Stimulated activated CD8-positive, alpha-beta memory T cell treated with anti-CD3 and anti-CD28 coated beads, Interleukin-15, amount 100 ng/mL, for 48 hours (primary cell): ENCODE measurements at places on chromosomes 6 and 20.

DNA sequence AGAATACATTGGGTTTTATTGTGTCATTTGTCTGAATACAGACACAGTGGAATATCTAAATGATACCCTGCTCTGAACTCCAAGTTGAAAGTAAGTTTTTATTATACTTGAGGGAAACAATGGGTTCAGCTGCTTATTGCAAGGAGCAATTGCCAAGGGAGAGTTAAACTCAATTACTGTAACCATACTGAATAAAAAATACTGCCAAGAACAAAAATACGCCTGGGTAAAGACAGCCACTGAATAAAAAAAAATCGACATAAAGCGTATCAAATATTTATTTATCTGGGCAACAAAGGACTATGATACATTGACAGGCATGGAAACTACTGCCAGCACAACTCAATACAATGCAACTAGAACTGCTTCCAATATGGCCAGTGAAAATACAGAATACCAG is 18.1 kb downstream of the TFAP2A start:
- DNase-seq: no peak

GRCh38 chr6:11467364-11467763 is 70.2 kb upstream of the TMEM170B start:
- DNase-seq: no peak

- DNase-seq: no peak
Observed at GRCh38 chr20:56860413-56860812, 231.3 kb downstream of the TFAP2C start.

GRCh38 chr20:63268671-63269439 is 3.8 kb upstream of the ARFGAP1 start:
- no peak for DNase-seq

DNA sequence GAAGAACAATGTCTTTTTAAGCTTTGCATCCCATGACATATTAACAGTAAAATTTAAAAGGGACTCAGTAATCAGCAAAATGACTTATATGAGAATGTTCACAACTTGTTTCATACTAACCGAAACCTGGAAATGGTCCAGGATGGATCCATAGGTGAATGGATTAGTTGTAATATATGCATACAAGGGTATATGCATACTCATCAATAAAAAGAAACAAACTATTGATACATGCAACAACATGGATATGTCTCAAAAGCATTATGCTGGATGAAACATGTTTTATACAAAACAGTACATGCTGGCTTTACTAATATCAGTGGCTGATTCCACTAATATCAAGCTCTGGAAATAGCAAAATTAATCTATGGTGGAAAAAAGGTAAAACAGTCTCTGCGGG is 108.5 kb upstream of the HIVEP1 start:
- DNase-seq: no peak

DNA sequence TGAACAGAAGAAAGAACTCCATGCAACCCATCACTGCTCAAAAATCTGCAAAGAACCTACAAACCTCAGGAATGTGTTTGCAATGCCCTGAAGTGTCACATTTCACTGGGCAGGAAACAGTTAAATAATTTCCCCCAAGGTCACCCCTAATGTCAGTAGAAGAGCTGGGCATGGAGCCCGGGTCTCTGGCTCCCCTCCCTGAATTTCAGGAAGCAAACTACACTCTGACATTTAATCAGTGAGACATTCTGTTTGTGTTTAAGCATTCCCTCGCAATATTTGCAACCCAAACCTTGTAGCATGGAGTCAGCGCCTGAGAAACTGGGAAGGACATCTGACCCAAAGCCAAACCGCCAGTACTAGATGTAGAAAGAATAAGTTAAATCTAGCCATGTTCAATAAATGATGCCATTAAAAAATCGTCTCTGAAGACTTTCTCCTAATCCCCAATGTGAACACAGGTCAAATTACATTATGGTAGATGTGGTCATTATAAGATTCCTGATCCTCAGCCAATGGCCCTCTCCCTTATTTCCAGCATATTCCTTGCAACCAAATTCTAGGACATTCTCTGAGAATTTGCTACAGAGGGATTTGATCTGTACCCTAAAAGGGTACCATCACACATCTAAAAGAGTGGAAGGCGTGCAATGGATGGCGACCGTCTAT is 91.2 kb upstream of the ADTRP start:
- DNase-seq: no peak

DNA sequence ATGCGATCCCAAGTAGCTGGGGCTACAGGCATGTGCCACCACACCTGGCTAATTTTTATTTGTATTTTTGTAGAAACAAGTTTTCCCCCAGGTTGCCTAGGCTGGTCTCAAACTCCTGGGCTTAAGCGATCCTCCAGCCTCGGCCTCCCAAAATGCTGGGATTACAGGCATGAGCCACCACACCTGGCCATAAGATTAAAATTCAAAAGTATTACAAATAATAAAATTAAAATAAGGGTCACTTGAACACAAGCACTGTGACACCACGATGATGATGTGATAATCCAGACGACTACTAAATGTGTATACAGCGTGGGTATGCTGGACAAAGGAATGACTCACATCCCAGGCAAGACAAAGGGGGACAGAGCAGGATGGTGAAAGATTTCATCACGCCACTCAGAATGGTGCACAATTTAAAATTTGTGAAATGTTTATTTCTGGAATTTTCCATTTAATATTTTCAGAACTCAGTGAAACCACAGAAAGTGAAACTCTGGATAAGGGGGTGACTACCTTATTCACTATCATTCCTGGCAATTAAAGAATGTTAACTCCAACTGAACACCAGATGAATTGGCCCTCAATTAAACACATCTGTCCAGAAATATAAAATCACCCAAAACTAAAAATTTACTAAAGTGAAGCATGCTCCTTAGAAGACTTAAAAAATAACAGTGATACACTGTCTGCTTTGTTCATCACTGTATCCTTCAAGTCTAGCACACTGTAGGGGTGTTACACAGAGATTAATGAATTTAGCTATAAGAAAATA is 13.1 kb downstream of the B4GALT5 start:
- no peak for DNase-seq

DNA sequence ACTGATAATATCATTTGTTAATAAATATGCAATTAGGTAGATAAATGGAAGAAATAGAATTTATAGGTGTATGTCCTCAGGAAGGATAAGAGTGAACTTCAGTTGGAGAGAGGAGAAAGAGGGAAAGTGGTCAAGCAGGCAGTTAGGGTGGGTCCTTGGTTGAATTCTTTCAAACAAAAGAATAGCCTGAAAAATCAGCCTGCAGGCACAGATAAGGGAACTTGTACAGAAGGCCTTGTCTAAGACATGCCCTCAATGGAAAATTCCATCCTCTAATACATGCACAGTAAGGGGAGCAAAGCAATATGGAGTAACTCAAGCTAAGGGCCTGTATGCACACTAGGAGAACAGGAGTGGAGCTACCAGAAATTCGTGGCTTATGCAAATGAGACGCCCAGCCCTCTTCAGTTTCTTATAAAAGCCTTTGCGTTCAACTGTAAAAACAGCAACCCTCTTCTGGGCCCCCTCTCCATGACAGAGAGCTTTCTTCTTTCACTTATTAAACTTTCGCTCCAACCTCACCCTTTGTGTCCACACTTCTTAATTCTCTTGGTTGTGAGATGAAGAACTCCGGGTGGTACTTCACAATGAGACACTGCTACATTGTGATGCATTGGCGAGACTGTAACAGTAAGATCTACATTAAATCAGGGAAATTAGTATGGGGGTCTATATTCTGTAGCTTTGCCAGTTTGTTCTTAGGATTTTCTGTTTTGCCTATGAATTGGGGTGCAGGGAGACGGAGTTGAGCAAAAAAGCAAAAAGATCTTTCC is 147.0 kb downstream of the HS3ST5 start:
- no peak for DNase-seq

GRCh38 chr6:124010574-124010973 is 206.9 kb downstream of the NKAIN2 start:
- no peak for DNase-seq

- DNase-seq: no peak
Observed at GRCh38 chr6:170062915-170063241, 228.0 kb downstream of the DLL1 start.

- no peak for DNase-seq
Observed at GRCh38 chr6:33123732-33124524, 48.1 kb downstream of the HLA-DPB1 start.

DNA sequence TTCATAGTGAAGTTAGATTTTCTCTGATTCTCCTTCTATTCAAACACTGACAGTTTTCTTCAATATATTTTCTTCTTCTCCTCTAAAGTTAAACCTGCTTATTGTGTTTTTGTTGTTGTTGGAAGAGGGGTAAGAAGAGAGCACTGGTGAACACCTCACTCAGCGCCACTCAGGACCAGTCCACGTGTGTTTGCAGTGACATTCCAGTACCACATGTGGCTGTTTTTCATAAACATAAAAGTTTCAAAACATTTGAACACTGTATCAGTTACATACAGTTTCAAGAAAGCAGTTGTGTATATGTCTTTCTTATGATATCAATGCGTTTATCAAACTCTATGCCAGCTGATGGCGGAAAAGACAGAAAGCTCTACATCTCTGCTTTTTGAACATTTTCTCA is 86.7 kb downstream of the HMGCLL1 start:
- DNase-seq: no peak

- DNase-seq: peak; percentile 56
Observed at GRCh38 chr6:44237021-44237812, 9.7 kb upstream of the HSP90AB1 start.

DNA sequence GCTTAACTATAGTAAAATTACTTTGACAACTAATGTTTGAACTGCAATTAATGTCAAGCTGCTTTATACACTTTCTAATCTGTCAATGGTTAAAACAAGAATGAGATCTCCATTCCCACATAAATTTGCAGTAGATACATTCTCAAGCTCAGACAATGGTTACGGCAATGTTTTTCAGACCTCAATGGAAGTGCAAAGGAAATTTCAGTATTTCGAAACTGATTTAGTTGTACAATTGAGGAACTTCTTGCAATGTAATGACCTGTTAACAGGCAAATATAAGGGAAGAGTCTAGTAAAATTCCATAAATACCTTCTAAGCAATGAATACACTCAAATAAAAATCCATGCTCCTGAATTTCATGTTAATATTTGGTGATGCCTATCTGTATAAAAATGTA is 94.7 kb downstream of the ADTRP start:
- no peak for DNase-seq

DNA sequence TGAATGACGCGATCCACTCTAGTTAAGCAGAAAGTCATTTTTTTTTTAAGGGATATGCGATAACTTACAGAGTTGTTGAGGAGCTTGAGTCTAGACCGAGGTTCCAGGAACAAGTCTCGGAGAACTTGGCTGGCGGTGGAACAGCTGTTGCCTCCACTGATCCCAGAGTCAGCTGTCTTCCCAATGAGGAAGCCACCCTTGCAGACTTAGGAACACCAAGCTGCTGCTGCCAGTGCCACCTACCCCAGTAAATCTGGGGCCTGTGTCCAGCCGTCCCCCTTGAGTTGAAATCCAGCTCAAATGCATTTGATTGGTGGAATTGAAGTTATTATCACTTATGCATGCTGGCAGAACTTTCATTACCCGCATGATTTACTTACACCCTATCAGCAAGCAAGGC is 6.7 kb downstream of the PFDN4 start:
- no peak for DNase-seq

GRCh38 chr6:16760516-16761470 is at the start of gene ATXN1:
TSS of gene ATXN1 (minus strand) at chr6:16761460.
- DNase-seq: no peak

DNA sequence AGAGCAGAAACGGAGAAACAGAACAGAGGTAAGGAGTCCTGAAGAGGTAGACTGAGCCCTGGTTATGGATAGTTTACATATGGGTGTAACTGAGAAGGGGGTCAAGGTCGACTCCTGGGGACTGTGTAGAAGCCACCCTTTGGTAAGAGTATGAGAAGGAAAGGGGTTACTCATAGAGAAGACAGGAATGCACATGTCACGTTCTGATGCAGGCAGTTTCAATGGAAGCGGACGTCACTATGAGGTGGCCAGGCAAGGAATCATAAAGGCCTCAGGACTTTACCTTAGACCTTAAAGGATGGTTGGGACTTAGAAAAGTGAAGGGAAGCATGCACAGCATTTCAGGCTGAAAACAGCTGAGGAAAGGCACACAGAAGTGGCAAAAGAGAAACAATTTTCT is 25.1 kb downstream of the RGS17 start:
- DNase-seq: no peak

DNA sequence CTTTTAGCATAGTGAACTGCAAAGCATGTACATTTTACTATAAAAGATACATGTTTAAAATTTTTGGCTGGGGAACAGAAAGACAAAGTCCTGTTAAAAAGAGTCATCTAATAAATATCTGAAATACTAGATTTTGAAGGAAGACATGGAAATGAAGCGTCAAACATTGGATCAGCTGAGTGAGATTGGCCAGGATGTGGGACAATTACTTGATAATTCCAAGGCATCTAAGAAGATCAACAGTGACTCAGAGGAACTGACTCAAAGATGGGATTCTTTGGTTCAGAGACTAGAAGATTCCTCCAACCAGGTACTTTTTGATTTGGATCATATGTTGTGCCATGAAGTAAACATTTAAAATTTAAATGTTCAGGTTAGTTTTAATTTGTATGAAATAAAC is 162.3 kb downstream of the UTRN start:
- no peak for DNase-seq

DNA sequence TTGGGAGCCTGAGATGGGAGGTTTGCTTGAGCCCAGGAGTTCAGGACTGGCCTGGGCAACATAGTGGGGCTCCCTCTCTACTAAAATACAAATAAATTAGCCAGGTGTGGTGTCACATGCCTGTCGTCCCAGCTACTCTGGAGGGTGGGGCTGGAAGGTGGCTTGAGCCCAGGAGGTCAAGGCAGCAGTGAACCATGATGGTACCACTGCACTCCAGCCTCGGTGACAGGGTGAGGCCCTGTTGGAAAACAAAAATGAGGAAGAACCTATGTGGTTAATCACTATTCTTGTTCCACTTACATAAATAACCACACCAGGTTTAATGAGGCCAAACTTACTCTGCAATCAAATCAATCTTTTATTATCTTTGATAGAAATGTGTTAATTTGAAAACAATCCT is 5.4 kb downstream of the PPDPF start:
- no peak for DNase-seq

GRCh38 chr6:123986938-123987337 is 183.3 kb downstream of the NKAIN2 start:
- no peak for DNase-seq

DNA sequence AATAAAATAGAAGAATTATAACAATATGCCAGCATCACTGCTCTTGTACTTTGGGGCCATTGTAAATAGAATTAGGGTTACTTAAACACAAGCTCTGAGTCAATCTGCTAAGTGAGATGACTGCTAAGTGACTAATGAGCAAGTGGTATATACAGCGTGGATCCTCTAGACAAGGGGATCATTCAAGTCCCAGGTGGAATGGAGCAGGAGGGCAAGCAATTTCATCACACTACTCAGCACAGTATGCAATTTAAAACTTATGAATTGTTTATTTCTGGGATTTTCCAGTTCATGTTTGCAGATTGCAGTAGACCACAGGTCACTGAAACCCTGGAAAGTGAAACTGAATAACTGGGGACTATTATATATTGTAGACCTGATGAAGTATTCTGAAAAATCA is 235.3 kb downstream of the BTBD3 start:
- DNase-seq: no peak

DNA sequence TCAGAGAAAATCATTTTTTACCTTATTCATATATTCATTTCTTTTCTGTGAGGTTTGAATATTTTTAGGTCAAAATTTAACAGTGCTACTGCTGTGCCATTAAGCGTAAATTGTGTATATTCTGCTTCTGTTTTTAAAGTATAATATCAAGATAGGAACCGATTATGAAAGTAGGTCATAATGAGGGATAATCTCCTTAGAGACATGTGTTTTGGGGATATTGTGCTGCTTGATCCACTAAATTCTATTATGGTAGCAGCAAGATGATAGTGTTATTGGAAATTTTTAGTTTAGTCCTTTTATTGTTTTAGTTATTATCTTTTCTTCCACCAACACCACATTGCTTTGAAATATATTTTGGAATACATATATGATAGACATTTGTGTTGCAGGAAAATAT is 244.0 kb downstream of the RIMS1 start:
- no peak for DNase-seq
